ENCODE measurements at places on chromosomes 1 and 21.

- DNase-seq, result no peak
Observed at GRCh38 chr1:56061824-56062223, 517.5 kb downstream of the PLPP3 start.

DNA sequence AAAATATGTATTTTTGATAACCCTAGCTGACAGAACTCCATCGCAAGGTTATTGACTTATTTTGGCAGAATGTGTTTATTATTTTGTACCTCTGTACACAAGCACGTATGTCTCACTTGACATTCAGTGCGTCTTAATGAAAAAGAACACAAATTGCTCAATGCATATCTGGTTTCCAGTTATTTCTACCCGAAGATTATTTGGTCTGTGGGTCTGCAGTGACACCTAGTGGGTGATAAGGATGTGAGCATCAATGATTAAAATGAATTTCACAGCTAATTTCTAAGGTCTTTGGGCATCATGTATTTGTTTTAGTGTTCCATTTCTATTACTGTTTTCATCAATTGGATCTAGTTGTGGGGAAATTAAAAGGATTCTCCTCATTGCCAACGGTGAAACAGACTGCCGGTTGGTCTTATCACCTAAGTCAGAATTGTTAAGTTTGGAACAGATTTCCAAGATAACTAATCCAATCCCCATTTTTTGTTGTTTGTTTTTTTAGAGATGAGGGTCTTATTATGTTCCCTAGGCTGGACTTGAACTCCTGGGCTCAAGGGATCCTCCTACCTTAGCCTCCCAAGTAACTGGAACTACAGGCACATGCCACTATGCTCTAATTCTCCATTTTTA is 13.9 kb downstream of the DDX20 start:
- peak; percentile 80 for DNase-seq

- DNase-seq, result no peak
Observed at GRCh38 chr1:165239873-165240272, 116.6 kb downstream of the LMX1A start.

DNA sequence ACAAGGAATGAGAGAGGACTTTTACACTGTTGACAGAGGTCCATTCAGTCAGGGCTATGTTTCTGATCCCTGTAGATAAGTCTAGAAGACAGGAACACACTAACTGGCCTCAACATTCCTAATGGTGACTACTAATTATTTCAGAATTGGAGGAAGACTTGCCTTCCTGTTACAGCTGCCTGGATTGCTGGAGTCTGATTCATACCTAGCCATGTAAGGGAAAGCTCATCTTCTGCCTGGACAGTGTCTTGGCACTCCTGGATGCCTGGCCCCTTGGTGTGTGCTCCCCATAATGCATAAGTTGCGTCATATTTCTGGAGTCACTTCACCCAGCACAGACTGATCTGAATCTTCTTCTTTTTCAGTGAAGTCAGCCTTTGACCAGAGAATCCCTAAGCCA is 326.0 kb upstream of the RUNX1 start:
- no peak for DNase-seq

- DNase-seq, result no peak
Observed at GRCh38 chr1:74822851-74823401, 90.0 kb downstream of the TYW3 start.

DNA sequence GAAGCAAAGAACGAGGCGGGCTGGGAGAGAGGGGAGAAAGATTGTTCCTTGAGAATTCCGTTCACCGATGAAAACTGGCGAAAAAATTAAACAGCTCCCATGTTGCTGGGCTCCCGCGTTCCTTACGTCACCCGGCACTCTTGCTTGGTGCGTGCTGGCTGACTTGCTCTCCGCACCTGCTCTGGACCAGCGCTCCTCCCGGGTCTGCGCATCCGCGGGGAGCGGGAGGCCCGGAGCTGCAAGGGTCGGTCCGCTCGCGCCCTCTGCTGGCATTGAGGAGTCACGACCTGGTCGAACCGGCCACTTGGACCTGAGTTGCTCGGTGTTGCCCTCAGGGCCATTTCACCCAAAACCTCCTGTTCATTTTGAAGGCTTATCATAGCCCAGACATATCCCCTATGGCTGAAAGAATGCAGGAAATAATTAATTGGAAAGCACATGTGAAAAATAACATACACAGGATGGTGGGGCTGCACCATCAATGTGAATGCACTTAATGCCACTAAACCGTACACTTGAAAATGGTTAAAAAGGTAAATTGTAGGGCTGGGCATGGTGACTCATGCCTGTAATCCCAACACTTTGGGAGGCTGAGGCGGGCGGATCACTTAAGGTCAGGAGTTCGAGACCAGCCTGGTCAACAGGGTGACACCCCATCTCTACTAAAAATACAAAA is 98.9 kb upstream of the BACE2 start:
- peak; percentile 56 for DNase-seq

DNA sequence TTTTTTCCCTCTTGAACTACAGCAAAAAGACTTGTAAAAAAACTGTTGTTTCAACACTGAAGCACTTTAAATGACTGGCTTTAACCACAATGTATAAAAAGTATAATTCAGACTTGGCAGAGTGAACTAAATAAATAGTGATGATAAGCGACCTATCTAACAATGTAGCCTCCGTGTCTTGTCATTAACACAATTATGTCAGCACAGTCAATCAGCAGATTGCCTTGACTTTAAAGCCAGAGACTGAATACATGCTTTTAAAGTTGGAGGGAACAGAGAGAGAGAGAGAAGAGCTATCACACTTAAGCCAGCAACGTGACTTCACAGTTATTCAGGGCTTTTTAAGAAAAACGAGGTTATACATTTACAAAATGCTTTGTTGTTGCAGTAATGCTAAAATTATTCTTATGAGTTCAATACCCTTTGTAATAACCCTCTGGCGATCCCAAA is 378.1 kb downstream of the LMO4 start:
- no peak for DNase-seq

GRCh38 chr1:25735956-25736529 is 64.0 kb upstream of the SELENON start:
- DNase-seq, result no peak

DNA sequence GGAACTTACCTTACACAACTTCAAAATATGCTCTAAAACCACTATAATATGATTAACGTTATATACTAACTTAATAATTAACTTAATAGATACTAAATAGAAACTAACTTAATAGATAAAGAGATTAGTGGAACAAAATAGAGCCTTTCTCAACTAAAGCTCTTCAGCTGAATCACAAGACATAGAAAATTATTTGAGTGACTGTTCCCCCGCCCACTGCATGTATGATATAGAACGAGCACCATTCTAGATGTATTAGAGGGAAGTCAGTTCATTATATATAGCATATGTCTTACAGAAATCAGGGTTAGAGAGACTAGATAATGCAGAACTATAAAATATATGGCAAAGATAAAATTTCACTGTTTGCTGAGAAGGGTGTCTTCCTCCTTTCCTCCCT is 16.3 kb downstream of the LYPLAL1 start:
- no peak for DNase-seq

- DNase-seq, result no peak
Observed at GRCh38 chr1:180360333-180361075, 130.4 kb downstream of the LHX4 start.

GRCh38 chr1:152374451-152374850 is 14.6 kb upstream of the FLG2 start:
- no peak for DNase-seq

Measured in RKO (cell line).